Stimulated activated CD8-positive, alpha-beta memory T cell treated with anti-CD3 and anti-CD28 coated beads, Interleukin-7, amount 100 ng/mL, for 24 hours (primary cell): ENCODE measurements at places on chromosomes 7 and 10.

DNA sequence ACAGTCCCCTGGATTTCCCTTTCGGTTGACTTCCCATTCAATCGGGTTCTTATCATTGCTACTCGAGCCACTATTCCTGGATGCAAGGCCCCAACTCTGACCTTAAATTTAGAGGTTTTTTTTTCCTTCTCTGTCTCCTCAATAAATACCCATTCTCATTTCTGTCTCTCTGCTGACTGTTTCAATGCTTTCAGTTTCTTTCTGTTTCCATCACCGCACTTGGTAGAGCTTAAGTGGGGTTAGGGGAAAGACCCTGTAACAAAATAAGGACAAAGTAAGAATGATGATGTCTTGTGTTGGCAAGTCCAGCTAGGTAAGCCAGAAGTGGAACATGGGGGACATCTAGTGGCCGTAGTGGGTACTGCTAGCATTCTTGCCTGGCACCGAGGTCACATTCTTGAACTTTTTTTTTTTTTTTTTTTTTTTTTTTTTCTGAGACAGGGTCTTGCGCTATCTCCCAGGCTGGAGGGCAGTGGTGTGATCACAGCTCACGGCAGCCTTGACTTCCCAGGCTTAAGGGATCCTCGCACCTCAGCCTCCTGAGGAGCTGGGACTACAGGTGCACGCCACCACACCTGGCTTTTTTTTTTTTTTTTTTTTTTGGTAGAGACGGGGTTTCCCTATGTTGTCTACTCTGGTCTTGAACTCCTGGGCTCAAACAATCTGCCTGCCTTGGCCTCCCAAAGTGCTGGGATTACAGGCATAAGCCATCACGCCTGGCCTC lies 40.3 kb downstream of the ZC3HC1 start:
- peak; percentile 82 for DNase-seq

DNA sequence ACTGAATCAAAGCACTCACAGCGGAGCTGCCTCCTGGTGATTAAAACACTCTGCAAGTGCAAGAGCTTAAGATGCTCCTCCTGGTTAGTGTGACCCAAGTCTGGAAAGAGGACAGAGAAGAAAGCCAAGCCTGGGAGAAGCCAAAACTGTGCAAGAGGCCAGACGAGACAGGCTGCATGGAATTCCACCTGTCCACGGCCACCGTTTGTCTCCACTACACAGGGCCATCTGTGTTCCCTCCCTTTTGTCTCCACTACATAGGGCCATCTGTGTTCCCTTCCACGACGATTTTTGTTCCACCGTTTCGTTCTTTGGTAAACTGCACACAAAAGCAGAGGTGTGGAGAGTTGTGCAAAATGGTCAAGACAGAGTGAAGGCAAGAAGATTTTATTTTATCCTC lies 233.0 kb downstream of the DIP2C start:
- DNase-seq = no peak

- no peak for DNase-seq
Measured at GRCh38 chr10:79296431-79296830, 50.8 kb upstream of the PPIF start.

GRCh38 chr10:62709200-62709599 lies 95.3 kb upstream of the ADO start:
- no peak for DNase-seq

GRCh38 chr10:118971876-118972275 lies 57.6 kb upstream of the NANOS1 start:
- no peak for DNase-seq

DNA sequence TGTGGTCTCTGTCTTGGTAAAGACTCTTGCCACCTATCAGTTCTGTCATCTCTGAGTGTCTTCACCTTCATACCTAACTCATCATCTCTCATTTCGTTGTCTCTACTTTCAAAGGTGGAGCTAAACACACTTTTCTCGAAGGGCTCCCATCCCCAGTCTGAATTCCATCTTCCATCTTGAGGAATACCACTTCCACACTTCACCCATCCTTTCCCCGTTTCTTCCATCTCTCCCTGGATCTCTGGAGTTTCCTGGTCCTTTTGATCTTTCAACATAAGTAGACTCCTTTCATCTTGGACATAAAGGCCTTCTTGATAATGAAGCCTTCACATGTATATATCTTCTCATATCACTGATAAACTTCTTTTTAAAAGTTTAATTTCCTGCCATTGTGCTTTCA lies 120.8 kb upstream of the NOBOX start:
- no peak for DNase-seq

- no peak for DNase-seq
Measured at GRCh38 chr7:78780560-78780959, 672.9 kb downstream of the MAGI2 start.

GRCh38 chr7:34762764-34763163 lies 104.7 kb downstream of the NPSR1 start:
- no peak for DNase-seq

DNA sequence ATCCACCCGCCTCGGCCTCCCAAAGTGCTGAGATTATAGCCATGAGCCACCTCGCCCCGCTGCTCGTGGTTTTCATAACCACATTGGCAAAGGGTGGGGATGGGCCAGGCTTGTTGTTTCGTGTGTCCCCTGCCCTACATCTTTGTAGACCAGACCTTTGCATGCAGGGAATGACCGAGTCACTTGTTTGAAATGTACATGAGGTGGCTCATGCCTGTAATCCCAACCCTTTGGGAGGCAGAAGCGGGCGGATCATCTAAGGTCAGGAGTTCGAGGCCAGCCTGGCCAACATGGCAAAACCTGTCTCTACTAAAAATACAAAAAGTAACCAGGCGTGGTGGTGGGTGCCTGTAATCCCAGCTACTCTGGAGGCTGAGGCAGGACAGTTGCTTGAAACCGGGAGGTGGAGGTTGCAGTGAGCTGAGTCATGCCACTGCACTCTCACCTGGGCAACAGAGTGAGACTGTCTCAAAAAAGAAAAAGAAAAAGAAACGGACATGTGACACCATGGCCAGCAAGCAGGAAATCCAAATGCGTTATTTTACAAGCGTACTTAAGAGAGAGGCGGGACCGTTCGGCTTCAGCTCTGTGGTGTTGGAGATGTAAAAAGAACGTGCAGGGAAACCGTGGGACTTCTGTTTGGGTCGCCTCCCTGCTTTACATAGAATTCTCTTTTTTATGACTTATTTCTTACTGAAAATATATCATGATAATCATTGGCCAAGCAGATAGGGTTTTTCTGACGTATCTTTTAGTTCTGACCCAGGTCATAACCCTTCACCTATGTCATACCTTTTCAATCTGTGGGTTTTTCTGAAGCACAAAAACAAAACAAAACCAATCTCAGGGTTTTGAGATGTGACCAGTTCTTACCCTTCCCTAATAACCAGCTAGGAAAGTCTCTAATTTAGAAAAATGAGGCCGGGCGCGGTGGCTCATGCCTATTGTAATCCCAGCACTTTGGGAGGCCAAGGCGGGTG lies 45.1 kb downstream of the WIPI2 start:
- DNase-seq = no peak

- DNase-seq = no peak
Measured at GRCh38 chr10:4257939-4258465, 473.0 kb upstream of the KLF6 start.

DNA sequence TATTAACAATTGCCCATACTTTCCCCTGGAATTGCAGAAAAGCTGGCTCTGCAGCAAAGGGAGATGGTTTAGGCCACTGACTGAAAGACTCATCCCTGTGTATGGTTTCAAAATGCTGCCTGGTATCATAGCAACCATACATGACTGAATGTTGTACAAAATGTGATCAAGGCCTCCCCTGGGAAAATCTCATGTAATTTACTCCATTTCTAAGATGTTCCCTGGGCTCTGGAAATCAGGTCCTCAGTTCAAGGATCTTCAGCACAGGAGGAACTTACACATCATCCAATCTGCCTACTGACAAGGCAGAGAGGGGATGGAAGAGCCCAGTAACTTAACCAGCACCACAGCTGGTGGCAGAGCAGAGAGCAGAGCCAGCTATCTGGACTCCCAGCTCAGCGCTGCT lies 111.8 kb downstream of the JAZF1 start:
- DNase-seq = no peak

DNA sequence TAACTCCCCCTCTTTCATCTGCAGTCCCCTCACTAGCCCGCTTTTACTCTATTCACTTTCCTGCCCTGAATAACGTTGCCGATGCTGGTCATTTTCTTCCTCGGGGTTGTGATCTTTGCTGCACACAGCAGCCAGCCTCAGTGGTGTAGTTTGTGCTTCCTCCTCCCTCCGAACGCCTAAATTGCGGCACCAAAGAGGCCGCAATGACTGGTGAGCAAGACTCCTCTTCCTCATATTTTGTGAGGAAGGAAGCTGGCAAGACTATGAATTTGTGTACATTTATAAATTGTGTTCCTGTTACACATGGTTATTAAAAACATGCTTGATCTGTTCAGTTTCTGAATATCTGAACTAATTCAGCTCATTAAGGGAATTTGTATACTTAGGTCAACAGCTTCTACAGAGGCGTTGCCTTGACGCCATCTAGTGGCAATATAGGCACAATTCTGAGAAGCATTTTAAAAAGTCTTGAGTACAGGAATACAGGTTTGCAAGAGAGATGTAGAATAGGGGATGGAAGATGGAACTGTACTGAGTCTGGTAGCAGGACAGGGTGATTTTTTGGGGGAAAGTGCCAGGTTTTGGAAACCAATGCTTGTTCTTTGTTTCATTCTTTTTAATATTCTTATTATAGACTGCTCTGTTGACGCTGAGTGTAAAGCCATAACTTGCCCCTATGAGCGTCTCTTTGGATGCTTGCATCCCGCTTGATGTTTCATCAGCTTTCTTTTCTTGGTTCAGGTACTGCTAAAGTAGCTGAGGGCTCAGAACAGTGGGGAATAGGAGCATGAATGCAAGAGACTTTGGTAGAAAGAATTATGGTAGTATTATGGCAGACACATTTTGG lies 4.1 kb upstream of the TAS2R5 start:
- DNase-seq = no peak

- DNase-seq = no peak
Measured at GRCh38 chr7:95198863-95199262, 125.5 kb downstream of the PON1 start.

DNA sequence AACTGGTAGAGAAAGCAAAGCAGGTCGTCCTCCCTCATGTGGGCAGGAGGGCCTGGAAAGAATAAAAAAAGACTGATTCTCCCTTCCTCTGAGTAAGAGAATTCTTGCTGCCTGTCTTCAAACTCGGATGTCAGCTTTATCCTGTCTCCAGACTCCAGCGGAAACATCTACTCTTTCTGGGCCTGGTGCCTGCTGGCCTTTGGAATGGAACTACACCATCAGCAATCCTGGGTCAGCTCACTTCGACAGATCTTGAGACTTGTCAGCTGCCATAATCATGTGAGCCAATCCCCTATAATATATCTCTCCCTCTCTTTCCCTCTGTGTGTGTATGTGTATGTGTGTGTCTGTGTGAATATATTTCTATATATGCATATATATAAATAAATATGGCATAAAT lies 411.0 kb upstream of the DPP6 start:
- no peak for DNase-seq

- no peak for DNase-seq
Measured at GRCh38 chr10:58486821-58487220, 25.9 kb upstream of the BICC1 start.

- DNase-seq = no peak
Measured at GRCh38 chr10:33886299-33886698, 551.8 kb upstream of the NRP1 start.
